ENCODE measurements at places on chromosomes 5 and 9.

- no peak for DNase-seq
Observed at GRCh38 chr5:111502956-111503355, 9.4 kb downstream of the STARD4 start.

DNA sequence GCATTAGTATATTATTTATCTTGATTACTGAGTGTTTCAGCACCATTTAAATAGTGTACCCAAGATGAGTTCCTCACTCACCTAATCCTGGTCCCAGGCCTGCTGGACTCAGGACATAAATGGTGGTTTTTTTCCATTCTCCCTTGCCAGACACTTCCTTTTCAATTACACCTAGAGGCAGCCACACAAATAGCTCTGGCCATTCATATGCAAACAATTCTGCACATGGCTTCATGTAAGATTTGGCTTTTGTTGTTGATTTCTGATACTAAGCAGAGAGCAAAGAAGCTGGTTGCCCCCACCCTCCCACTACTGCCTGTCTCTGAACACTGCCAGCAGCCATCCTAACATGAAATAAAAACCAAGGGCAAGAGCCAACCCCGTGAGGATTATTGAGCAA, 180.4 kb downstream of the SEMA5A start:
- no peak for DNase-seq

DNA sequence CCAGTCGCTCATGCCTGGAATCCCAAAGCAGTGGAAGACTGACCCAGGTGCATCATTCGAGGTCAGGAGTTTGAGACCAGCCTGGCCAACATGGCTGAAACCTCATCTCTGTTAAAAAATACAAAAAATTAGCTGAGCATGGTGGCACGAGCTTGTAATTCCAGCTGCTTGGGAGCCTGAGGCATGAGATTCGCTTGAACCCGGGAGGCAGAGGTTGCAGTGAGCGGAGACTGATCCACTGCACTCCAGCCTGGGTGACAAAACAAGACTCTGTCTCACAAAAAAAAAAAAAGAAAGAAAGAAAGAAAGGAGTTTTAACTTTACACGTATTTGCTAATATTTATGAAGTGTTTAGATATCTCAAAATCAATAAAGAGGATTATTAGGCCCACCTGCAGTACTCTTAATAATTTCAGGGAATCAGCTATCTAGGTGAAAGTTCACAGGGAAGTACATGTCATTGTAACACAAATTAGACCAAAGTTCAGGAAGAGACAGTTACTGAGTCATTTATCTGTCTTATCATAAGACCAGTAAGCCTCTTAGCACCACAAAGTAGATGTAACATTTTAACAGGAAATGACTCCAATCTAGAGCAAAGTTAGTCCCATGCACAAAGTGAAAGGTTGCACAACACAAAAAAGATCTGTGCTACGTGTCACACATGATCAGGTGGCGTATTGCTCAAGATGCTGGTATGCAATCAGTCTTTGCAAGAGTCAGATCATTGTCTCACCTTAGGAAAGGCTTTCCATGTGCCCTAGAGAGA, 34.1 kb upstream of the PLIN2 start:
- peak; percentile 81 for DNase-seq

DNA sequence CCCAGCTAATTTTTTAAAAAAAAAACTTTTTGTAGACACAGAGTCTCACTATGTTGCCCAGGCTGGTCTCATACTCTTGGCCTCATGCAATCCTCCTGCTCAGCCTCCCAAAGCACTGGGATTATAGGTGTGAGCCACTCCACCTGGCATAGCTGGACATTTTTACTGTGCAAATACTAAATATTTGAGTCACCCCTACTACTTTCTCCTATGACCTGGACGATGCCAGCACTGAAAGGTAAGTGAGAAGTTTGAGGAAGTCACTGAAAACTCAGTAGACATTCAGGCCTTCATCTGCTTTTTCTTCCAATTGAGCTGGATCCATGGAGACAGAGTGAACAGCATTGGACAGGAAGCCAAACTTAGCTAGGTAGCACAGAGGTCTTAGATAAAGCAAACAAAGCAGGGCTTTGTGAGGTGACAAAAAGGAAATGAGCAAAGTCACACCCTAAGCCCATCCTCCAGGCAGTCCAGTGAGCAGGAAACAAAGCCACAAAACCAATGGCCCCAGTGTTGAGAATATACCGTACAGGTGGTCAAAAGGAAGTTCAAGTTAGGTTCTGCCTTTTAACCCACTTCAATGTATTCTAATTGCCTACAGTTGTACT, 192.6 kb upstream of the RASA1 start:
- DNase-seq, result no peak

DNA sequence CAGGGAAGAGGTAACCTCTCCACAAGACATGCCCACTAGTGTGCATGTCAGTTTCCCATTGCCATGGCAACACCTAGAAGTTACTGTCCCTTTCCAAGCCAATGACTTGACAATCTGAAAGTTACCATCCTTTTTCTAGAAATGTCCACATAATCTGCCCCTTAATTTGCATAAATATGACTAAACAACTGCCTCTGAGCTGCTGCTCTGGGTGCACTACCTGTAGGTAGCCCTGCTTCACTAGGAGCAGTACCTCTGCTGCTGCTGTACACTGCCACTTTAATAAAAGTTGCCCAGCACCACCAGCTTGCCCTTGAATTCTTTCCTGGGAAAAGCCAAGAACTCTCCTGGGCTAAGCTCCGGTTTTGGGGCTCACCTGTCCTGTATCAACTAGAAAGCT, 392.4 kb downstream of the NTRK2 start:
- DNase-seq, result no peak

DNA sequence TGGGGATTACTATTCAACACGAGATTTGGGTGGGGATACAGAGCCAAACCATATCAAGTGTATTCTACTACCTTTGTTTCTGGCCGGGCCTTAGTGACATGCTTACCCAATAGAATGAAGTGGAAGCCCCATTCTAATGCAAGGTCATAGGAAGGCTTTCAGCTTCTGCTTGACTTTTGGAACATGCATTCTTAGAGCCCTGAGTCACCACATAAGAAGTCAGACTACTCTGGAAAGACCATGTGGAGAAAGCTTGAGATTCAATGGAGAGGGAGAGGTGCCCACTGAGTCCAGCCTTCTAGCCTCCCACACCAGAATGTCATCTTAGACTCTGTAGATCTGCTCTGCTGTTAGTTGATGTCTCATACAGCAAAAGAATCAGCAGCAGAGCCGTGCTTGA, 155.7 kb upstream of the FBN2 start:
- no peak for DNase-seq

DNA sequence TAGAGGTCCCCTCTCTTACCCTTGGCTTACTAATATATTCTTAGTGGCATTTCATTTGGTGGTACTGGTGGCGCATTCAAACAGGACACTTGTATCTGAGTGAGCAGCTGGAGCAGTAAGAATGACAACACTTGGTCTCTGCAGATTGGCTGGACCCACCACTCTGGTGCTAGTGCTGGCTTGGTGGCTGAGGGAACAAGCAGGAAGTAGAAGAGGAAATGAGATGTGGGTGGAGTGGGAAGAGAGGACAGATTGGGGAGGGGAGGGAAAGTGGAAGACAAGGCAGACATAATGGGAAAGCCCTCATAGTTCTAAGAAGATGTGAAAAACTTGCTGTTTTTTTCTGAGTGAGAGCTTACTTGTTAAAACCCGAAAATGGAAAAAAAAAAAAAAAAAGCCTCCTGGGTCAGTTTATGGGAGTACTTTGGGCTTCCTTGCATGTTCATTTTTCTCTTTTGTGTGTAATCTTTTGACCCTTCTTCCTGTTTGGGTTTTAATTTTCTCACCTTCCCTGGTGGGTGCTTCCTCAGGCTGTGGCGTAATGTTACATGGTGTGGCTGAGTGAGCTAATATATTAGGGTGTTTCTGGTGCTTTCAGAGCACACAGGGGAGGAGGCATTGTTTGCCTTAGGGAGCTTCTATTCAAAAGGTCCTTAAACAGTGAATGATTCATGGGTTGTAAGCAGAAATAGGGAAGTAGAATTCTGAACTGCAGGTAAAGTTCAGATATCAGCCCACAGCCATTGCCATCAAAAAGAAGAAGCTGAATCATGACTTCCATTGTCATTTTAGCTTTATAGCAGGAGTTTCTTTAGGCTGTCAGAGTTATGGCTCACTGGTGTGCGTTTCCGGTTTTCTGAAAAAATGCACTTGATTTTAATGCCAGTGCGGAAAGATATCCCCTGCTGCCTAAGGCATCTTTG, 52.3 kb downstream of the TLE4 start:
- no peak for DNase-seq

GRCh38 chr5:175753536-175754402, 95.9 kb downstream of the HRH2 start:
- DNase-seq, result no peak

GRCh38 chr9:761793-762560, 79.5 kb upstream of the DMRT1 start:
- DNase-seq, result no peak

DNA sequence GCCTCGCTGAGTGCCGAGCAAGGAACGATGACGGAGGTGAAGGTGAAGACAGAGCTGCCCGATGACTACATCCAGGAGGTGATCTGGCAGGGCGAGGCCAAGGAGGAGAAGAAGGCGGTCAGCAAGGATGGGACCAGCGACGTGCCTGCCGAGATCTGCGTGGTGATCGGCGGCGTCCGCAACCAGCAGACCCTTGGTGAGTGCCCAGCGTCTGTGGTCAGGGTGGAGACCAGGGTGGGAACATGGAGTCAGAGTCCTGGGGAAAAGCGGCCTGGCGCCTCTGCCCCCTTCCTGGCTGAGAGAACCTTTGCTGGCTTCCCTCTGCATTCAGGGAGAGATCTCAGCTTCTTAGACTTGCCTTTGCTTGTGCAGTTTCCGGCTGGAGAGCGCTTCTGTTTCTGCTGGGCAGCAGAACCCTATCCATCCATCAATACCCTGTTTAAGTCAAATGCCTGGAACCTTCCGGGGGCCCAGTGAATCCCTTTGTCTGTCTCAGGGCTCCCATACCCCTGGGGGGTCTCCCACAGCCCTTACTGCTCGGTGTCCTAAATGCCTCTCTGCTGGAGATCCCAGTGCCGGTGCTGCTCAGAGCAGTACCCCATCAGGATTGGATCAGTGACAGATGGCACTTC, 89.6 kb downstream of the AMBP start:
- DNase-seq, result no peak

- DNase-seq, result no peak
Observed at GRCh38 chr9:136437839-136438547, 1.7 kb downstream of the INPP5E start.

DNA sequence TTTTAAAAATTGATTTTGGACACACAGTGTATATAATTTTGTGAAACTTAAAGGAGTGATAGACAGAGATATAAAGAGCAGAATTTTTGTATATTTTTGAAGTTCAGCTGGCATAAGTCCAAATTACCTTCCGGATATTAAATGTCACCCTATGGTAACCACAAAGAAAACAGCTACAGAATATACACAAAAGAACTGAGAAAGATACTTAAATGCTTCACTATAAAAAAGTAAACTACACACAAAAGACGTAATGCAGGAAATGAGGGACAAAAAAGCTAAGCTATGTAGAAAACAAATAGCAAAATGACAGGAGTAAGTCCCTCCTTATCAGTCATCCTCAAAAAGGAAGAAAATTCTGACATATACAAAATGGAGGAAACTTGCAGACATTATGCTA, 29.4 kb downstream of the HACD4 start:
- DNase-seq, result no peak

DNA sequence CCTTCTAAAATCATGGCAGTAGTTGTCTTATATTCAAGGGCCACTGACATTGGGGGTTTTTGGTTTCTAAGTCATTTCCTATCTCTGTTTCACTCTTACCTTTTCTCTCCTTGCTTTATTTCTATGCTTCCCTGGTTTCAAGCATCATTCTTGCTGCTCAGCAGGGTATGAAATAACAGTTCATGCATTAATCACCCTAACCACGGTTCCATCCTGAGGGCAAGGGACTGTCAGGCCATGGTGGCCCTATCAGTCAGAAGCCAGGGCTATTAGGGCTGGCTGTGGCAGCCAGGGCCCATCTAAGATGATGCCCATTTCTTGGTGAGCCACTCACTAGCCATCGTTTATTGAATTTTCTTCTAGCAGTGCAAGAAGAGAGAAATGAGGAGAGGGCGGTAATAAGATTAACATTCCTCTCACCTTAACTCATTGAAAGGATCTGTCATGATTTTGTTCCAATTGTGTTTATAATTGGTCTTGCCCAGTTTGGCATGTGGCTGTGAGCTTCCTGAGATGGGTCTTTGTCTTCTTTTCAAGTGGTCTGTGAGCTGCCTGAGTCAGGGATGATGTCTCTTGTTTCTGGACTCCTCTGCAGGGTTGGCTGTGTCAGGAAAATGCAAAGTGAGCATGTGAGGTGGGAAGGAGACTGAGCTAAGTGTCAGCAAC, 45.2 kb downstream of the CYSTM1 start:
- no peak for DNase-seq

- no peak for DNase-seq
Observed at GRCh38 chr5:51053361-51053760, 329.9 kb upstream of the ISL1 start.

- DNase-seq, result no peak
Observed at GRCh38 chr5:175377816-175378215, 66.2 kb downstream of the DRD1 start.

- DNase-seq, result peak; percentile 58
Observed at GRCh38 chr9:113808391-113809358, 67.4 kb upstream of the ZNF618 start.

DNA sequence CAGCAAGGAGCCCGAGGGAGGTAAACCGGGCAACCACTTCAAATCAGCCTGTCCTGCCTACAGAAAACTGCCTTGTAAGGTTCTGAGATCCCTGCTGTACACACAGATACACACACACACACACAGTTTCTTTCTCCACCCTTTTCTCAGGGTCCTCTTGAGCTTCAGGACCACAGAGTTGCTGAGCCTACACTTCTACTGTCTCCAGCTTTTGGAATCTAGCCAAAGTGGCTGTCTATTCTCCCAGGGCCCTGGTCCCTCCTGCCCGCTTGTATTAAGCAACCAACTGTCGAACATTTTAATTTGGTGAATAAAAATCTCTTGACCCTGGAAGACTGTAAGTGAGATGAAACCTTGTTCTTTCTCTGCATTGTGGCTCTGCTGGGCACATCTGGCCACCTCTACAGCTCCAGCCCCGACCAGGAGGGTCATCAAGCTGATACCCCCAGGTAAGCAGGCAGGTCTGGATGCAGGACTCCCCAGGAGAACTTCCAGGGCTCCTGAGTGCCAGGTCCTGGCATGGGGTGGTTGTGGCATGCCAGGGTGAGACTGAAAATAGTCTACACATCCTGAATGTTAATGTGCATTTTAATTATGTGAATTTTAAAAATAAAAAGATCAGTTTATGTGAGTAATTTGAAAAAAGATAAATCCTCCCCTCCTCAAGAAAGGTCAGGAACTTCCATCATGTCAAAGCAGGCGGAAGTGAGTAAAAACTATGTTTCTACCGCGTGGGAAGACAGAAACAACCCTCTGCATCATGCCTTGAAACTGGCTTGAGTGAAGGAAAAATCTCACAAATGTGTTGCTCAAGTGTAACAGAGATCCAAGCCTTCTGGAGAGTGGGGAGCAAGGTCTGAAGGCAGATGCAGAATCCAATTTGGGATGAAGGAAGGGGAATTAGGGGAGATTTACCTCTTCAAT, 15.0 kb upstream of the S1PR3 start:
- no peak for DNase-seq
